B cell (primary cell): ENCODE measurements at places on chromosomes 5 and 9. TPM values are rescaled to one million over a fixed set of nuclear protein-coding genes. Genes with fewer than 3 reads are reported as not detected.

The FCN1 gene
- 2.1 and 2.2 TPM in 2 replicates for total RNA-seq

The CCL19 gene
- not detected in 2 replicates for total RNA-seq

The PKD2L2 gene
- 0.37 and 0.63 TPM in 2 replicates for total RNA-seq

The DMRT3 gene
- not detected in 2 replicates for total RNA-seq

The LTC4S gene
- 3.7 and 3.8 TPM in 2 replicates for total RNA-seq

The ADGRV1 gene
- 0.10 TPM in 1 of 2 replicates, not detected in the other for total RNA-seq

The FOXD1 gene
- total RNA-seq = 0.44 and 0.49 TPM in 2 replicates

The DMGDH gene
- 0.47 and 0.87 TPM in 2 replicates for total RNA-seq

DNA sequence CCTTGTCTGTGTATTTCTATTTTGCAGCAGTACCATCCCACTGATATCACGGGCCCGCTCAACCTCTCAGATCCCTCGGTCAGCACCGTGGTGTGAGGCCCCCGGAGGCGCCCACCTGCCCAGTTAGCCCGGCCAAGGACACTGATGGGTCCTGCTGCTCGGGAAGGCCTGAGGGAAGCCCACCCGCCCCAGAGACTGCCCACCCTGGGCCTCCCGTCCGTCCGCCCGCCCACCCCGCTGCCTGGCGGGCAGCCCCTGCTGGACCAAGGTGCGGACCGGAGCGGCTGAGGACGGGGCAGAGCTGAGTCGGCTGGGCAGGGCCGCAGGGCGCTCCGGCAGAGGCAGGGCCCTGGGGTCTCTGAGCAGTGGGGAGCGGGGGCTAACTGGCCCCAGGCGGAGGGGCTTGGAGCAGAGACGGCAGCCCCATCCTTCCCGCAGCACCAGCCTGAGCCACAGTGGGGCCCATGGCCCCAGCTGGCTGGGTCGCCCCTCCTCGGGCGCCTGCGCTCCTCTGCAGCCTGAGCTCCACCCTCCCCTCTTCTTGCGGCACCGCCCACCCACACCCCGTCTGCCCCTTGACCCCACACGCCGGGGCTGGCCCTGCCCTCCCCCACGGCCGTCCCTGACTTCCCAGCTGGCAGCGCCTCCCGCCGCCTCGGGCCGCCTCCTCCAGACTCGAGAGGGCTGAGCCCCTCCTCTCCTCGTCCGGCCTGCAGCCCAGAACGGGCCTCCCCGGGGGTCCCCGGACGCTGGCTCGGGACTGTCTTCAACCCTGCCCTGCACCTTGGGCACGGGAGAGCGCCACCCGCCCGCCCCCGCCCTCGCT is 1.9 kb downstream of the LRRC26 start:
- H3K4me3 ChIP-seq = no peak overlapping the region
- no peaks in the 10 kb centered on the region for H3K36me3 ChIP-seq
- peaks cover 8% of the 10 kb centered on the region for H3K4me1 ChIP-seq
- no peak overlapping the region for H3K27ac ChIP-seq

GRCh38 chr5:98489021-98489420 is 284.4 kb upstream of the RGMB start:
- H3K4me1 ChIP-seq = no peaks in the 10 kb centered on the region
- no peak overlapping the region for H3K27ac ChIP-seq
- H3K27me3 ChIP-seq = no peaks in the 10 kb centered on the region

DNA sequence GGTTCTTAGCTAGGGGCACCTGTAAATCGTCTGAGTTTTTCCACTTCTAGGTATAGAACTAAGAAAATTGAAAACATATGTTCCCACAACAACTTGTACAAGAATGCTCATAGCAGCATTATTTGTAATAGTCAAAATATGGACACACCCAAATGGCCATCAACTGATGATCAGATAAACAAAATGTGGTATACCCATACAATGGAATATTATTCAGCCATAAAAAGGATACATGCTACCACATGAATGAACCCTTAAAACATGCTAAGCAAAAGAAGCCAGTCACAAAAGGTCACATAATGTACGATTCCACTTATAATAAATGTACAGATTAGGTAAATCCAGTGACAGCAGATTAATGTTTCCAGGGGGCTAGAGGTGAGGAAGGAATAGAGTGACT is 46.0 kb upstream of the IL13 start:
- no peak overlapping the region for H3K4me3 ChIP-seq
- peaks cover 8% of the 10 kb centered on the region for H3K36me3 ChIP-seq
- DNase-seq = no peak
- no peak overlapping the region for H3K27ac ChIP-seq

DNA sequence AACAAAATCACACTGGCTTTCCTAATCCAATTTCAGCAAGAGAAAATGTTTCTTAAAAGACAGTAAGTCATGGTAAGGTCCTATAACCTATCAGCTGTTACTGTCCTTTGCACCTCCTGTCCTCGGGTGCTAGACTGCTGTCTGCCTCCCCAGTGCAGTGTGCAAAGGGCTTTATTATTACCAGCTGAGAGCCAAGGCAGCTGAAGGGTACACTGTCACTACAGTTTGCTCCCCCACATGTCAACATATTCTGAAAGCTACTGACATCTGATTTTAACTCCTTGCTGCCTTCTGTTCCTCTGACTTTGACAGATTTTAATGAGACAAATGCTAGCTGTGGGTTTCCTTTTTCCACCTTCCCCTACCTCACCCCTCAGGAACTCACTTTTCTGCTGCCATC is 389.4 kb upstream of the SLC24A2 start:
- H3K27ac ChIP-seq = no peak overlapping the region
- peaks cover 4% of the 10 kb centered on the region for H3K27me3 ChIP-seq
- no peaks in the 10 kb centered on the region for H3K36me3 ChIP-seq
- H3K4me3 ChIP-seq = no peak overlapping the region
- H3K4me1 ChIP-seq = no peaks in the 10 kb centered on the region

GRCh38 chr5:171428809-171429542 is 9.5 kb downstream of the FGF18 start:
- H3K4me1 ChIP-seq = no peaks in the 10 kb centered on the region
- no peak for DNase-seq
- H3K27me3 ChIP-seq = peaks cover 5% of the 10 kb centered on the region
- H3K36me3 ChIP-seq = no peaks in the 10 kb centered on the region
- no peak overlapping the region for H3K4me3 ChIP-seq

DNA sequence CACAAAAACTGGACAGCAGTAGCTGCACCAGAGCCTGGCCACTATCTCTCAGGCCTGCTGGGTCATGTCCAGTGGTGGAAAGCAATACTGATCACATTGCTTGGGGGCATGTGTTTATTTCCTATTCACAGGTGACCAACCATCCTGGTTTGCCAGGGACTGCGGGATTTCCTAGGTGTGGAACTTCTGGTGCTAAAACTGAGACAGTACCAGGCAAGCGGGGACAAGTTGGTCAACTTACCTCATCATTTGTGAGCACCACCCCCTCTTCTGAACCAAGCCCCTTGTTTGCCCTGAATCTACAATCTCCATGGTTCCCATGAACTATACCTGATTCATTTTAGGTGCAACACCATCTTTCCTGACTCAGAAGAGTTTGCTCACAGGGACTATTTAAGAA is 81.3 kb downstream of the TNC start:
- H3K27me3 ChIP-seq = peaks cover 8% of the 10 kb centered on the region
- H3K36me3 ChIP-seq = no peaks in the 10 kb centered on the region
- H3K4me3 ChIP-seq = no peak overlapping the region
- H3K4me1 ChIP-seq = no peaks in the 10 kb centered on the region
- DNase-seq = no peak
- no peak overlapping the region for H3K27ac ChIP-seq

- no peaks in the 10 kb centered on the region for H3K27me3 ChIP-seq
- no peak overlapping the region for H3K27ac ChIP-seq
- no peak overlapping the region for H3K4me3 ChIP-seq
- peaks cover 71% of the 10 kb centered on the region for H3K36me3 ChIP-seq
- no peaks in the 10 kb centered on the region for H3K4me1 ChIP-seq
- DNase-seq = no peak
Observed at GRCh38 chr5:1465966-1466471, 20.8 kb upstream of the SLC6A3 start.

GRCh38 chr5:145925353-145925752 is 11.0 kb upstream of the SH3RF2 start:
- no peaks in the 10 kb centered on the region for H3K27me3 ChIP-seq
- no peaks in the 10 kb centered on the region for H3K36me3 ChIP-seq
- H3K4me1 ChIP-seq = no peaks in the 10 kb centered on the region
- no peak overlapping the region for H3K4me3 ChIP-seq
- DNase-seq = no peak

GRCh38 chr5:51829230-51829629 is 446.0 kb downstream of the ISL1 start:
- no peaks in the 10 kb centered on the region for H3K27me3 ChIP-seq
- H3K4me1 ChIP-seq = no peaks in the 10 kb centered on the region
- no peak overlapping the region for H3K4me3 ChIP-seq
- no peak overlapping the region for H3K27ac ChIP-seq

DNA sequence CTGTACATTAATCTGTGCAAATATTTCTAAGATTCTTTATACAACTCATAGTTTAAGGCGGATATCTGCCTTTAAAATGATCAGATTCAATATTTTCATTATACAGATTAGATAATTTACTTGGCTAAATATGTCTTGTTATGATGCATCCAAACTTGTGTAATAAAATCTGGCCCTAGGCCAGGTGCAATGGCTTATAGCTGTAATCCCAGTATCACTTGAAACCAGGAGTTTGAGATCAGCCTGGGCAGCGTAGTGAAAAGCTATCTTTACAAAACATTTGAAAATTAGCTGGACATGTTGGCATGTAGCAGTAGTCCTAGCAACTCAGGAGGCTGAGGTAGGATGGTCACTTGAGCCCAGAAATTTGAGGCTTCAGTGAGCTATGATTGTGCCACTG is 2002.2 kb upstream of the ACO1 start:
- no peaks in the 10 kb centered on the region for H3K4me1 ChIP-seq
- H3K27ac ChIP-seq = no peak overlapping the region
- no peak overlapping the region for H3K4me3 ChIP-seq
- DNase-seq = no peak
- H3K27me3 ChIP-seq = no peaks in the 10 kb centered on the region
- no peaks in the 10 kb centered on the region for H3K36me3 ChIP-seq

GRCh38 chr5:1745123-1745795 is 54.4 kb downstream of the MRPL36 start:
- DNase-seq = no peak
- peaks cover 9% of the 10 kb centered on the region for H3K27me3 ChIP-seq
- no peak overlapping the region for H3K4me3 ChIP-seq
- no peak overlapping the region for H3K27ac ChIP-seq

DNA sequence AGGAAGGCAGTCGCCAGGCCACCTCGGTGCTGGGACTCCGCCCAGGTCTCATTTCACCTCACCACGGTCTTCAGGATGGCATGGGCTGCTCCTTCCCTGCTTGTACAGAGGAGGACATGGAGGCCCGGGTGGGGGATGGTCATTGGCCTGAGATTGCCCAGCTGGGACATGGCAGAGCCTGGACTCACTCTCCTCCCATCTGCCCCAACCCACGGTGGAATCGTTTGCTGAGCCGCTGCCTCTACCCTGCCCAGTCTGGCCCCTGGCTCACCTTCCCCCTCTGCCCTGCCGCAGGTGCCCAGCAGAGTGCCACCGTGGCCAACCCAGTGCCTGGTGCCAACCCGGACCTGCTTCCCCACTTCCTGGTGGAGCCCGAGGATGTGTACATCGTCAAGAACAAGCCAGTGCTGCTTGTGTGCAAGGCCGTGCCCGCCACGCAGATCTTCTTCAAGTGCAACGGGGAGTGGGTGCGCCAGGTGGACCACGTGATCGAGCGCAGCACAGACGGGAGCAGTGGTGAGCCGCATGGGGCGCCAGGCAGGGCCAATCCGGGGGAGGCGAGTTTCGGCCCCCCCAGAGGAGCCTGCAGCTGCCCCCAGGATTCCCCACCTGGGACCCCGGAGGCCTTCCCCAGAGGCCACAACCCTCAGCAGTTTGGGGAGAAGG is 36.7 kb downstream of the HK3 start:
- H3K27ac ChIP-seq = no peak overlapping the region
- no peaks in the 10 kb centered on the region for H3K36me3 ChIP-seq
- no peaks in the 10 kb centered on the region for H3K27me3 ChIP-seq
- no peaks in the 10 kb centered on the region for H3K4me1 ChIP-seq

DNA sequence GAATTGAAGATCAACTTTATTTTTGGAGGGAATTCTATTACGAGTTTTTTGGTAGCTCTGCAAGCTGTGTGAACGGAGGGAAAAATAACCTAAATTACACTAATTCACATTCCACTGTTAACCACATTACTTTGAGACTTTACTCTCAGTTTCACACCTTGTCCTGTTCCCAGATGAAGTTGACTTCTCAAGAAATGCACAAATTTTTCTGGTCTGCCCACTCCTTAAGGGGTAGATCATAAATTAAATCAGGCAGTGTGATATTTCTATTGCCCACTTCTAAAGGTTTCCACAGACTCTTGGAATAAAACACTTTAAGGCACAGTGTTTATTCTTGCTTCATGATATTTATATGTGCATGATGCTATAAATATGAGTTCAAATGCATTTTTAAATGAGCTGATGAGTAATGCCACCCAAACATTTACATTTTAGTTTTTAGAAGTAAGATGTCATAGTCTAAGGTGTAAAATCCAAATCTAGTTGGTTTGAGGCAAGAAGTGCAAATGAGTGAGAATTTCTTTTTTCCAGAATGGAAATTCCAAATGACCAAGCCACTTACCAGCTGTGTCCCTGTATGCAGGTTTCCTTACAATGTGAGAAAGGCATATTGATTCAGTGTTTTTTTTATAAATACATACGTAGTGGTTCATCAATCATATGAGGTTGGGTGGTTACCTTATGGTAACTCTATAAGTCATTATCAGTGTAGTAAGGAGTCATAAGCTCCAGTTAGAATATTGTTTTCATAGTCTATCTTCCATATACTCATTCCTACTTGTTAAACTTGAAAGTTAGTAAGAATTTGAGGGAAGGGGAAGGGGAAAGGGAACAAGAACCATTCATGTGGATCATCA is 437.7 kb upstream of the MEF2C start:
- H3K27ac ChIP-seq = no peak overlapping the region
- DNase-seq = no peak
- H3K36me3 ChIP-seq = no peaks in the 10 kb centered on the region
- H3K4me3 ChIP-seq = no peak overlapping the region
- H3K4me1 ChIP-seq = peaks cover 17% of the 10 kb centered on the region
- H3K27me3 ChIP-seq = no peaks in the 10 kb centered on the region

- no peaks in the 10 kb centered on the region for H3K36me3 ChIP-seq
- no peak overlapping the region for H3K27ac ChIP-seq
- no peaks in the 10 kb centered on the region for H3K4me1 ChIP-seq
- no peak overlapping the region for H3K4me3 ChIP-seq
Observed at GRCh38 chr5:95448789-95449188, 57.6 kb downstream of the FAM81B start.

DNA sequence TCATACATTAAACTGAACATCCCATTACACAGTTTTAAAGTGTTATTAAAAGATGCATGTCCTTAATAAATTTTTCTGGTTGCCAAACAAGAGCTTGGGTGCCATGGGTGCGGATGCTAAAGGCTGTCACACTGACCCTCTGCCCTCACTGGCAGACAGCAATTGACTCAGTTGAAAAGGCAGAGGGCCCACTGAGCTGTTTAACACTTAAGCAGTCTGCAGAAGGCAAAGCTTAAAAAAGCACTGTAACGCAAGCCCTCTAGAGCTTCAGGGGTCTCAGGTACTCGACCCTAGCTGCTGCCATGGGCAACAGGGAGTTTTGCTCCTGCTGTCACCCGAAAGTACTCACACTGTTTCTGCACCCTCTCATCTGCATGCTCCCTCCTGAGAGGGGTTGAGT is 726.4 kb upstream of the TYRP1 start:
- no peaks in the 10 kb centered on the region for H3K27me3 ChIP-seq
- H3K4me3 ChIP-seq = no peak overlapping the region
- no peak for DNase-seq
- no peak overlapping the region for H3K27ac ChIP-seq
- H3K4me1 ChIP-seq = no peaks in the 10 kb centered on the region
